CD4-positive, alpha-beta T cell treated with Interleukin-4 for 4 hours (primary cell): ENCODE measurements at places on chromosomes 11 and 22.

DNA sequence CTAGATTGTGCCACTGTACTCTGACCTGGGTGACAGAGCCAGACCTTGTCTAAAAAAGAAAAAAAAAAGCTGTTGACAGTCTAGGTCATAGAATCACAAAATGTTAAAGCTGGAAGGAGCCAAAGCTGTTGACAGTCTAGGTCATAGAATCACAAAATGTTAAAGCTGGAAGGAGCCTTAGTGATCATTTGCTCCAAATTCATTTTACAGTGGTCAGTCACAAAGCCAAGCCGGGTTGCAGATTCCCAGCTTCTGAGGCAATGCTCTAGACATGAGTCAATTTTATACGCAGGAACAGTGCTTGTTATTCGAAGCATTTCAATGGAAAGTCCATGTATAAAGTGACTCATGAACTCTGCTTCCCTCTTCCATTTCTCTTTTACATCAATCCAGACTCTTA is 47.4 kb downstream of the SYT13 start:
- no peak for DNase-seq

DNA sequence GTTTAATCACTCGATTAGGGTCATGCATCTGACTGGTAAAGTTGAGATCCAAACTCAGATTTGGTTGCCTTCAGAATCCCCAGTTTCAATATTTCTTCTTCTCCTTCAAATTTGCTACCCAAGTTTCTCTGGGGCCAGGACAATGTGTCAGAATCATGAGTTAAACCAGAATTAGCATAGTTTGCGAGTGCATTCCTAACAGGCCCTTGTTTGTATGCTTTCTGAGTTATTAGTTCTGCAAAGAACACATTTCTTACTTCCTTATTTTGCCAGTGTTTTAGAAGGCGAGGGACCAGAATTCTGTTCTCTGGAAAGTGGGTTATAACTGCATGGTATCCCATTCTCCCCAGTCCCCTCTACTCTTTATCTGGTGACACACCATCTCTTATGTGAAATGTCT is 112.0 kb downstream of the ARL14EP start:
- no peak for DNase-seq

GRCh38 chr11:118916842-118917388 is 8.8 kb downstream of the BCL9L start:
- DNase-seq: no peak

- no peak for DNase-seq
Measured at GRCh38 chr22:29126670-29127395, 54.0 kb downstream of the KREMEN1 start.

GRCh38 chr22:40401532-40401931 is 31.1 kb downstream of the SGSM3 start:
- peak; percentile 76 for DNase-seq

DNA sequence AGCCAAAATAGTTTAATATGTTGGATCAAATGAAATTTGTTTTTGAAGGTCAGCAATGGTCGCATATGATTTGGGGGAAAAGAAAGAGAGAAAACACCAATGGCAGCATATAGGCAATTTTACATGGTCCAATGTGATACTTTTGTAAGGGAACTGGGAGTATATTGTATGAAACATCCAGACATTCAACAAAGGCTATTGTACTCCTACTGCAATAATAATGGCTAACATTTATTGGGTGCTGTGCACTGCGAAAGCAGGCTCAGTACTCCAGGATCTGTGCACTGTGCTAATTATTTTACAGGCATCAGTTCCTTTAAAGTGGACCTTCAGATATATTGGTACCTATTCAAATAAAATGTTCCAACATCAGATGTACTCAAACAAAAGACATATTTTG is 5.9 kb upstream of the OR10V1 start:
- DNase-seq: no peak

DNA sequence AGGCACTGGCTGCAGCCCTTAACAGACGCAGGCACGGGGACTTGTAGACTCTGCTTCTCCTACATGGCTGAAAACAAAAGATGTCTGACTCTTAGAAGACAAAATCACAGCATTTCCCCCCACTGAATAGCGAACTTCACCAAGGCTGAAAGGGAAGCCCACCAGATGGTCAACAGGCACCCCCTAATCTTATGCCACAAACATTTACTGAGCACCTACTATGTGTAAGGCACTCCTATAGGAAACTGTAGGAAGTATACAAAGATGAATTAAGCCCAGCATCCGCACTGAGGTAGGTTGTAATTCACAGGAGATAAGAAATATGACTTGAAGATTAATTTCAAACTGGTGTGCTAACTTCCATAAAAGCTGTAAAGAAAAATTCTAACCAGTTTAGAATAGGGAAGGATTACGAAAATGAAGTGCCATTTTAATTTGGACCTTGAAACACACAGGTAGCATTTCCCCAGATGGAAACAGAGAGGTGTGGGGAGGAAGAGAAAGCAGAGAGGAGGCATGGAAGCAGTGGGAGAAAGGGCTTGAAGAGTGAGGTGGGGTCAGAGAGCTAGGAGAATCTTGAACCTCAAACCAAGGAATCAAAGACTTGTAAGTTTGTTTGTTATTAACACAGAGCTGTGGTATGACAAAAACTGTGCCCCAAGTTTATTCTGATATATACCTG is 38.1 kb downstream of the NUMA1 start:
- DNase-seq: peak; percentile 14

DNA sequence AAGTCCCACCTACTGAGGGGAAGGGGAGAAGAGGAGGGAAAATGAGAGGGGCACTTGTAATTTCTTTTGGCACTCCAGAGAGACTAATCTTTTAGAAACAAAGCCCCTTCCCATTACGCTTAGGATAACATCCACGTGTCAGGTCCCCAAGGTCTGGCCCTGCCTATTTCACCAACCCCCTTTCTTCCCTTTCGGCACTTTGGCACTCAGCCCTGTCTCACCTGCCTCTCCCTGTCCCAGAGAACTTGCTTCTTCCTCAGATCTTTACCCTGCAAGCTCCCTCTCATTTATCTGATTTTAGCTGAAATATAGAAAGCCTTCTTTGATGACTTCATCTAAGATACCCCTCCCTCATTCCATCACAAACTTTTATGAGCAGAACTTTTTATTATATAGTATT is 55.5 kb downstream of the RASSF10 start:
- no peak for DNase-seq

DNA sequence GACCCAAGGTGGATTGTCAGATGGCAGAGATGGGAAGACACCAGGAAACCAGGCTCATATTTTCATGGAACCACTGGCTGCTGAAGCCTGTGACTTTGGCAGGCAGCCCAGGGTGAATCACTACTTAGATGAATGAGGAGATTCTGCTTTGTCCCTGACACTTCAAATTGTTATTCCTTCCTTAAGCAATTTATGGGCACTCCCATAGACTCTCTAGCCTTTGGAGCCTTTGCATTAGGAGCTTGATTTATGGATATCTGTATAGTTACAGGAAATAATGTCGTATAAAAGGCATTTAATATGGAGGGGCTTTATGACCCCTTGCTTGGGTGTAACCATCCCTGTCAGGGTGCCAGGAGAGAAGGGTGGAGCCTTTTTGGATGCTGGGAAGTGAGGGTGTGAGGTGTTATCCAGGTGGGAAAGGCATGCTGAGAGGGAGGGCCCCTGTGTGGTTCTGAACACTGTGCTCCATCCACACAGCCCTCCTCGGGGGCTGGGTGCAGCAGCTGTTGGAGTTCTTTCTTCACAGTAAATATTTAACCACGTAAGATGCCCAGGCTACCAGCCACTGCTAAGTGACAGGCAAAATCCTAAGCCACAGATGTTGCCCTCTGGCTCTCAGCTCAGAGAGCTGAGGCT is 35.3 kb downstream of the IL18 start:
- DNase-seq: no peak

- DNase-seq: no peak
Measured at GRCh38 chr11:44223238-44223637, 86.7 kb downstream of the ALX4 start.

GRCh38 chr11:84292955-84293354 is 1006.8 kb upstream of the CCDC90B start:
- no peak for DNase-seq

GRCh38 chr11:14181121-14181520 is 177.9 kb downstream of the RRAS2 start:
- no peak for DNase-seq
